Cerebellar nuclear complex (tissue), 1 donor: ENCODE measurements at places on chromosomes 3 and 15.

- DNase-seq: no peak
These were observed 20.3 kb upstream of the CYP11A1 start for GRCh38 chr15:74387621-74388362.

- no peak for DNase-seq
These were observed 4.4 kb upstream of the ATP13A4 start for GRCh38 chr3:193559100-193559499.

DNA sequence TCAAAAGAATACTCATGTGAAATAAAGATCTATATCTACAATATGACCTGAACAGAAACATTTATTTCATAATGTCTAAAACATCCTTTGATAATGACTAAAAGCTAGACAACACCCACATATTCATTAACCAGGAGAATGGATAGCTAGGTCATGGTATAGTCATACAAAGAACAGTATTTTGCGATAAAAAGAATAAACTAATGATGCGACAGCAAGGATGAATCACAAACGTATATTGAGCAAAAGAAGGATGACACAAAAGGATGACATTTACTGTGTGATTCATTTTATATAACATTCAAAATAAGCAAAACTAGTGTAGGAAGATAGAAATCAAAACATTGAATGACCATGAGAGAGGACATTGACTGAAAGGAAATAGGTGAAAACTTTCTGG lies 1233.1 kb downstream of the OTOL1 start:
- no peak for DNase-seq

DNA sequence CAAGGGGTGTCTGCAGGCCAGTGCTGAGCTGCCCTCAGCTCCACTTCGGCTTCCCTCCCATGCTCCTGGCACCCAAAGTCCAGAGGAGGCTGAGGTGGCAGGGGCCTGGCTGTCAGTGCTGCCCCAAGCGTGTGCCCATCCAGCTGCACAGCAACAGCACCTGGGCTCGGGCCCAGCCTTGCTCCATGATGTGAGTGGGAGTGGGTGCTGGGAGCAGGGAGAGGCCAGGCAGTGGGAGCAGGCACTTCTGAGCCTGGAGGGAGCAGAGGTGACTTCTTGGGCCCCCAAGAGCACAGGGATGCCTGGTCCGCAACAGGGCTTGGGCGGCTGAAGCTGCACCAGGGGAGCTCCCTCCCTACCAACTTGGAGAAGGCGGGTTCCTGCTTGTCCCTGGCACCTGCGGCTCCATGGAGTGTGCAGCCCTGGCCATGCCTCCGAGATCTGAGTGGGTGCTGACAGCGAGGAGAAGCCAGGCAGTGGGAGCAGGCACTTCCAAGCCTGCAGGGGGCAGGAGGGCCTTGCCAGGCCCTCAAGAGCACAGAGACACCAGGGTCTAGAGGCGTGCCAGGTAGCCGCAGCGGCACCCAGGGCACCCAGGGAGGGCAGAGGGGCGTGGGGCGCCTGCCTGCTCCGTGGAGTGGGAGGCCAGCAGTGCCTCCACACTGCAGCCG lies 366.7 kb upstream of the SGO1 start:
- DNase-seq: no peak

DNA sequence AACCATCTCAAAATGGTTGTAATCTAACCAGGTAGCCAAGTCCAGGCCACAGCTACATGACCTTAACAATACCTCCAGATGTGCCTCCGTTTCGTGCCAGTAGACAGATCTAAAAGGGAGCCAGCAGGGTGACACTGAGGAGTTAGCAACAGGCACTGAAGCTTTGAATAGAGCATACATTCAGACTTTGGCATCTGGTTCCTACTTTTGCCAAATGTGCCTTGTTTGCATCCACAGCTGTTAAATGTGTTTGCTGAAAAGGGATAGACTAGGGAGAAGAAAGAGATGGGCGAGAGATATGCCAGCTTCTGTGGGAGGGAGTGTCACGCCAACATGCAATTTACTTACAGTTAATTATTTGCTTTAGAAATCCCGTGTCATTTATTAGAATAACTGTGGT lies 1433.9 kb upstream of the CADM2 start:
- DNase-seq: no peak

- no peak for DNase-seq
These were observed 41.4 kb downstream of the UBE2E2 start for GRCh38 chr3:23244324-23245041.

DNA sequence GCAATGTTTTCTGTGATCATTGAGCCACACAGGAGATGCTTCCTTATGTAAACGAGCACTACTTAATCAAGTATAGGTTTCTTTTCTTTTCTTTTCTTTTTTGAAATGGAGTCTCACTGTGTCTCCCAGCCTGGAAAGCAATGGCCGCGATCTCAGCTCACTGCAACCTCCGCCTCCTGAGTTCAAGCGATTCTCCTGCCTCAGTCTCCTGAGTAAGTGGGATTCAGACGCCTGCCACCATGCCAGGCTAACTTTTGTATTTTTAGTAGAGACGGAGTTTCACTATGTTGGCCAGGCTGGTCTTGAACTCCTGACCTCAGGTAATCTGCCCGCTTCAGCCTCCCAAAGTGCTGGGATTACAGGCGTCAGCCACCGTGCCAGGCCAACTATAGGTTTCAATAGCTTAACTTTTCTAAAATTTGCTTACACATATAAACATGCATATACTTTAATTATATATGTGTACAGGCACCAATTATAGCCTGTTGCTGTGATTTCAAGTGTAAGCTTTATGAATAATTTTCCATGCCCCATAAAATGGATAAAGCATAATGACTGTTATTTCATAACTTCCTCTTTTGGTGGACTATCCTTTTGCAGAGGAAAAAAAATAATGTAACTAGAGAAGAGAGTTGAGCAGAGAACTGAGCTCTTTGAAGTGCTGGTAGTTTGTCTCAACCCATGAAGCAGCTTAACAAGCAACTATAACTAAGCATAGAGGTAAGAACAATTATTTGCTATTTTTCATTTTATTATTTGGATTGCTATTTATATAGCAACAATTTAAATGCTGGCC lies 24.8 kb upstream of the MBNL1 start:
- no peak for DNase-seq

- DNase-seq: no peak
These were observed 9.2 kb downstream of the UBA5 start for GRCh38 chr3:132669256-132669777.

- DNase-seq: no peak
These were observed 412.3 kb downstream of the OXSM start for GRCh38 chr3:26202169-26202568.

GRCh38 chr3:77530870-77531269 lies 491.0 kb downstream of the ROBO2 start:
- DNase-seq: peak; percentile 71

- DNase-seq: no peak
These were observed 329.2 kb downstream of the GRM7 start for GRCh38 chr3:7190095-7190494.

DNA sequence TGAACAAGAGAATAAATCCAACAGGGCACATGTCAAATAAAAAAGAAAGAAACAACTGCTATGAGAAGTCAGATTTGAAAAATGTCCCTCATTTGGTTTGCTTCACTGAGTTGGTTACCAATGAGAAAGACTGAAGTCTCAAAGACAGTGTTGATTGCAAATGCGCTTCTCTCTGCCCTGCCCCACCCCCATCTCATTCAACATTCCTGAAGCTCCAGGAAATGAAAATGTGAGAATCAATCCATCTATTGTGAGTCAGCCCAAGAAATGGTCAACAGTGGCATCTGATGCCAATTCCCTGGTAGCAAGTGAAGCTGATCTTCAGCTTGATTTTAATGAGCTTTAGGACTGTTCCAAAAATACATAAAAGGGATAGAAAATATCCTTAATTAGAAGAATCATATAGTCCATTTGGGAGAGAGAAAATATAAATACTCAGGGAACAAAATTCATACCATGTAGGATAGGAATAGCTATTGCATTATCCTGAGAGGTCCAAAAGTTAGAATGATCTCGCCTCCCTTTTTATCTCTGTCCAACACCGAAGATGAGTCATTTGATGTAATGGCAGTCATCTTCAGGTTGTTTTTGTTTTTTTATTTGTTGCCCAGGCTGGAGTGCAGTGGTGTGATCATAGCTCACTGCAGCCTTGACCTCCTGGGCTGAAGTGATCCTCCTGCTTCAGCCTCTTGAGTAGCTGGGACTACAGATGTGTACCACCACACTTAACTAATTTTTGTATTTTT lies 200.3 kb upstream of the UMPS start:
- no peak for DNase-seq

DNA sequence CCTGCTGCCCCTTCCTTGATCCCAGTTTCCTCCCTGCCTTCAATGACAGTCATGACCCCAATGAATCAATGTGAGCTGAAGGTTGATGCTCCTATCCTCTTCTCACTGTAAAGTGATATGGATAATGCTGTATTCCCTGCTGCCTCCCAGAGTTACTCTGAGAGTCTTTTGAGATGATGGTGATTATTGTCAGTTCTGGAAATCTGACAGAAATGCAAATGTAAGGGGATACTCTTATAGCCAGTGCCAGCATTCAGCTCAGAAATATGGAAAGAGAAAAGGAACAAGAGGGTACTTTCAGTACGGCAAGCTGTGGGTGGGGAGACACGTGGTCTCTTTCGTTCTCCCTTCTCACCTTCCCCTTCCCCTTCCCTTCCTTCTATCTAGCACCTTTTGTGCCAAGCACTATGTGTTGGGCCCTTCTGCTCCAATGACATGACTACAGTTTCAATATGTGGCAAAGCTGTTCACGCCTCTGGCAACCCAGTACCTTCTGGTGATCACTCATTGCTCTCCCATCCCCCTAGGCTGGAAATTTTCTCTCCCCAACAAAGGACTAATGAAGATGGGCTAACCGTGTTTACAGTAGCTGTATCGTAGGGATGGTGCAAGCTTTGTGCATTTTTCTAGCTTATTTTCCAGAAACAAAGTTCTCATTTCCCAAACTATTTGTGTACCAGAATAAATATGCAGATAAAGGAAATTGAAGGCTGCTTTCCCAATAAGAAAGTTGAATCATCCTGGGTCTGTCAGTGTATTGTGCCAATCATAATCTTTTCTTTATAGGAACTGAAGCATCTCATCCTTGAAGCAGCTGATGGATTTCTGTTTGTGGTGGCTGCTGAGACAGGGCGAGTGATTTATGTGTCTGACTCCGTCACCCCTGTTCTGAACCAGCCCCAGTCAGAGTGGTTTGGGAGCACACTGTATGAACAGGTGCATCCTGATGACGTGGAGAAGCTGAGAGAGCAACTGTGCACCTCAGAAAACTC lies 70.3 kb downstream of the ARNT2 start:
- no peak for DNase-seq

GRCh38 chr3:26064297-26064696 lies 274.4 kb downstream of the OXSM start:
- no peak for DNase-seq

- no peak for DNase-seq
These were observed 246.2 kb downstream of the LSAMP start for GRCh38 chr3:116199063-116199462.

GRCh38 chr3:156449710-156450574 lies 105.0 kb downstream of the SSR3 start:
- DNase-seq: no peak

GRCh38 chr3:144167634-144168033 lies 196.0 kb downstream of the DIPK2A start:
- DNase-seq: no peak

DNA sequence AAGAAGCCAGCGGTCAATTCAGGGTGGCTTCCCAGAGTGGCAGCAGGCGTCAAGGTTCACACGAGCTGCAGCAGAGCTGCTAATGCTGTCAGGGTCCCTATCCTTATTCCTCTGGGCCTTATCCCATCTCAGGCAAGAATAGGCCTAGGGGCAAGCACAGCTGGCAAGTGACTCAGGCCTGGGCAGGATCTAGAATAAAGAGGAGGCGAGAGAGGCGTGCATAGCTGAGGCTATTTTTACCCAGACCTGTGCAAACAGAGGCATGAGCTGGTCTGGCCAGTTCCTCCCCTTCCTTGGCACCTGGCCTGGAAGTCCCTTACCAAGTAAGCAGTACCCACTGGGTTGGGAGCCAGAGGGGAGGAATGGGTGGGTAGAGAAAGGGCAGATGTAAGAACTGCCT lies 12.2 kb upstream of the VIPR1 start:
- no peak for DNase-seq
